Kidney glomerular epithelial cell (primary cell): ENCODE measurements at places on chromosomes 3 and 15.

DNA sequence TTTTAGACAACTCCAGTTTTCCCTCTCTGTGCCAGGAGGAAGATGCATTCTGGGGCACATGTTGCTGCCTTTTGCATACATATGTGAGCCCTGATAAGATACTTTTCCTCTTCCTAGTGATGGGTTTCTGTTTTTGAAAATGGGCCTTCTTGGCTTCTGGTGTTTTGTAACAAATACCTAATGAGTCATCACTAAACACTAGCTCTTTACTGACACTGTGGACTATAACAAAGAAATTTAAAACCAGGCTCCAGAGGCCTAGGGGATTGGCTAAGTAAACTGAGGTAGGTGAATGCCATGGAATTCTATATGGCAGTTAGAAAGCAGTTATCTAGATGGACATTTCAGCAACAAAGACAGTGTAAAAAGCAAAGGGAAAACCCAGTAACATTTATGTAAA lies 93.4 kb upstream of the NR2E3 start:
- no peak for DNase-seq

GRCh38 chr3:98521897-98522543 lies 682 bp downstream of the CLDND1 start:
- peak; percentile 36 for DNase-seq

DNA sequence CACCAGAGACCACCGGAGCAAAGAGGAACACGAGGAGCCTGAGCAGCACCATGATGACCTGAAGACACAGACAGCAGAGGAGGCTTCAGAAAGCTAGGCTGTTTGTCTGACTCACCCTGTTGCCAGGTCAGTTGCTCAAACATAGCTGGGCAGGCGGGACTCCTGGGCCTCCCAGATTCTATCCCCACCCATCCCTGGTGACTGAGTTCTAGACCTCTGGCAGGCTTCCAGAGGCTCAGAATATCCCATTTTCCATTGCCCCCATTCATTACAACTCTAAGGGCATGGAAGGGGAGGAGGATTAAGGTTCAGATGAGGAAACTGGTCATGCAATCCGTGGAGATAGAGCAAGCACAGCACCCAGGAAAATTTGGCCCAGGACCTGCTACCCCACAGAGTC lies at the start of gene CDHR4:
TSS of gene CDHR4 (minus strand) at position 113 of the 400 bp plus-strand sequence. CDS start at position 52, 61 bp downstream.
- DNase-seq, result peak; percentile 32

DNA sequence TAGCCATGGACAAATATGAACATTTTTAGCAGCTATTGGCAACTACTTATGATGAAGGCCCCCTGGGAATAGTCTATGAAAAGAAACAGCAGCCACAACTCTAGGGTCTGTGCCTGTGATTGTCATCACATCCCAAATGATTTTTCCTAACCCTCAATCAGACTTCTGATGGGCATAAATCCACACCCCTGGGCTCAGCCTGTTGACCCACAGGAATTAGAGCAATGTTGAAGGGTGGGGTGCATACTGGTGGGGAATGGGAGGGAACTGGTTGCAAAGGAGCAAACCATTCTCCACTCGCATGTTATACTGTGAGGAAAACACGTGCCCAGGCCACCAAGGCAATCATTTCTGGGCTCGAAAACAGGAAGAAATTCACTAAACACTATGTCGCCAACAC lies 106.5 kb upstream of the CTNNB1 start:
- DNase-seq, result no peak

- DNase-seq, result no peak
Measured at GRCh38 chr3:32577581-32578556, 7.2 kb upstream of the DYNC1LI1 start.

DNA sequence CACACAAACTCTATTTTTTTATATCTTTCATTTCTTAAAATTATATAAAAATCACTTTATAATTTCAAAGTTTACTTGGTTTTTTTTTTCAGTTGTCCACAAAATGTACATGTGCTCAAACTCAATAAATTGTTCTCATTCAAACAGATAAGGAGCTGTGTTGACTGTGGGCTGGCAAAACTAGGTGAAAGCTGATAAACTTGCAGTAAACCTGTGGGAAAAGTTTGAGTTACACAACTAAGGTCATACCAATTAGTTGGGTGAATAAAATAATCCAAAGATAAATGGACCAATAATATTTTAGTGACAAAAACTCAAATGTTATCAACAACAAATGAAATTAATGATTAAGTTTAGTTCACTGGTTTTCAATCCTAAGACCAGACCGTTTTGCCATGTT lies 12.6 kb upstream of the UPK1B start:
- DNase-seq, result no peak

- DNase-seq, result no peak
Measured at GRCh38 chr3:192487033-192487432, 240.3 kb downstream of the FGF12 start.

DNA sequence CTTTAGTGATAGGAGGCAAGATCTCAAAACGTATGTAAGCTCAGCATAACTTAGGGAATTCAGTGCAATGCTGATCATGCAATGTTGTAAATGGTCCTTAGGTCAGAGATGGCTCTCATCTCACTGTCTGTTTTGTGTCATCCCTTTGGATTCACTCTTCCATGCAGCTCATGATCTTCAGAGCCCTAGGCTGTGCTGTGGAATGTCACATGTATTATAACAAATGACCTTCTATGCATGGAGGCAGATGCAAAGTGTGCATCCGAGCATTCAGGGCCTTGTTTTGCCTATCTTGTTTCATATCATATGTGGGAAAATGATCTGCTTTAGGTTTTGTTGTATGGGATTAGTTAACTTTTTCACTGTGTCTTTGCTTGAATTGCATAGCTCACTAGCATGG lies 40.5 kb upstream of the PDZRN3 start:
- no peak for DNase-seq

DNA sequence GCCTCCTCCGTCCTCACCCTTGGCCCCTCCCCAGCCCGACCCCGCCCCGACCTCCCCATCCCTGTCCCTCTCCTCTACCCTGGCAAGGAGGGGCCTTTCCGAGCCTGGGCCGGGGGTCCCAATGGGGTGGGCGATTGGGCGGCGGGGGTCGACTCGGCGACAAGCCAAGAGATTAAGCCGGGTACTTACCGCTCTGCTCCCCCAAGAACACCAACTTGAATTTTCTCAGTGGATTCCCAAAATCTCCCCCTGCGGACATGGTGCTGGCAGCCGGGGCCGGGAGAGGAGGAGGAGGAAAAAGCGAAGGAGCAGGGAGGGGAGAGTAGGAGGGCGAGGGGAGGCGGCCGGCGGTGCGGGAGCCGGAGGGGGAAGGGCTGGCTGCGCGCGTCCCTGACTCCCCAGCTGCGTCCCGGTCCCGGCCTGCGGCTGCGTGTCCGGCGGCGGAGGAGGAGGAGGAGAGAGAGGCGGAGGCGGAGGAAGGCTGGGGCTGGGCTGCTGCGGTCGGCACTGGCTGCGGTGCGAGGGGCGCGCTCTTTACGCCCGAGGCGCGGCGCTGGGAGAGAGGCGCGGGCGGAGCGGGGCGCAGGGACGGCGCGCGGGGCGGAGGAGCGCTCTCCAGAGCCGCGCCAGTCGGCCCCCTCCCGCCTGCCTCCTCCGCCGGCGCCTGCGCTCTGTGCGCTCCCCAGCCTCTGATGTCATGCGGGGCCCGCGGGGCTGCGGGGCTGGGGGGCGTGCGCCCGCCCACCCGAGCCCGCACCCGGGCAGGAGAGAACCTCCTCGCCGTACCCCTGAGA lies at the start of gene RAB6B:
TSS of gene RAB6B (minus strand) at position 675 of the 794 bp plus-strand sequence. CDS start at position 259, 416 bp downstream.
- DNase-seq, result peak; percentile 9

DNA sequence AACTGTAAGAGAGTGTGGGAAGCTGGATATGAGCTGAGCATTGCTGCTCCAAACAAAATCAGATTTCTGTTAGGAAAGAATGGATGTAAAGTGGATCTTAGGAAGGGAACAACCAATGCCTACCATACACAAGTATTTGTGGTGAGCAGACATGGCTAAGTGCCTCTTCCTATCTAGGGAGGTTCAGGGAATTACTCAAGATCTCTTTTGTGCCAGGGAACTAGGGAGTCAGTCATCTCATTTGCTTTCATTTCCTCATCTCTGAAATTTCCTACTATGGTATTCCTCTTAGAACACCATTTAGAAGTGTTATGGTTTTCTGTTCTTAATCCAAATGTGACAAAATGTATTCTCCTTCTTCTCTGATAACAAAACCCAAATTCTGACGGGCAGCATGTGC lies 396.5 kb downstream of the FHIT start:
- DNase-seq, result no peak
